Smooth muscle cell of the coronary artery (primary cell): ENCODE measurements at places on chromosomes 1 and 21. TPM values are rescaled to one million over a fixed set of nuclear protein-coding genes. Genes with fewer than 3 reads are reported as not detected.

The CRYBG2 gene
- total RNA-seq: not detected in 2 replicates

The CD1E gene
- total RNA-seq: not detected in 2 replicates

The IL6R gene
- 1.1 and 12.5 TPM in 2 replicates for total RNA-seq

The ARHGAP30 gene
- under 0.01 TPM in 1 of 2 replicates, not detected in the other for total RNA-seq

The SLC5A9 gene
- total RNA-seq: not detected in 2 replicates

The SPATA6 gene
- total RNA-seq: 3.8 and 5.9 TPM in 2 replicates

The ATP1A2 gene
- under 0.01 and 0.08 TPM in 2 replicates for total RNA-seq

The SPRR2F gene
- total RNA-seq: not detected in 2 replicates

The TSPEAR gene
- total RNA-seq: not detected in 2 replicates

The STPG1 gene
- total RNA-seq: 2.3 and 2.5 TPM in 2 replicates

The GPR37L1 gene
- under 0.01 and 0.12 TPM in 2 replicates for total RNA-seq

The SPRR1B gene
- total RNA-seq: not detected in 2 replicates

The RNF186 gene
- total RNA-seq: not detected in 2 replicates

The AGBL4 gene
- not detected in 2 replicates for total RNA-seq

The ST6GALNAC5 gene
- 0.90 and 4.8 TPM in 2 replicates for total RNA-seq

The ACP6 gene
- 1.2 and 5.3 TPM in 2 replicates for total RNA-seq

The BSND gene
- not detected in 2 replicates for total RNA-seq

The AQP10 gene
- 0.12 and 0.15 TPM in 2 replicates for total RNA-seq

The ADORA3 gene
- total RNA-seq: not detected in 2 replicates

The LCE1A gene
- not detected in 2 replicates for total RNA-seq

The TP53BP2 gene
- 23.6 and 32.8 TPM in 2 replicates for total RNA-seq

The MSH4 gene
- 0.08 and 0.35 TPM in 2 replicates for total RNA-seq

The OR6K3 gene
- not detected in 2 replicates for total RNA-seq

The MRPL9 gene
- total RNA-seq: 70.6 and 74.6 TPM in 2 replicates

The TXNDC12 gene
- 20.9 and 25.0 TPM in 2 replicates for total RNA-seq

The TMEM201 gene
- total RNA-seq: 1.6 and 1.8 TPM in 2 replicates

The SYDE2 gene
- total RNA-seq: 1.2 and 3.3 TPM in 2 replicates

The CYYR1 gene
- under 0.01 and 0.35 TPM in 2 replicates for total RNA-seq

The NBPF4 gene
- not detected in 2 replicates for total RNA-seq

The OR10Z1 gene
- not detected in 2 replicates for total RNA-seq

The KLHDC8A gene
- 0.08 TPM in 1 of 2 replicates, not detected in the other for total RNA-seq

The AADACL4 gene
- total RNA-seq: not detected in 2 replicates

The SCMH1 gene
- total RNA-seq: 5.3 and 10.1 TPM in 2 replicates

The ZC3H12A gene
- total RNA-seq: 2.2 and 15.3 TPM in 2 replicates

The CHIA gene
- total RNA-seq: not detected in 2 replicates

The CELA2A gene
- not detected in 2 replicates for total RNA-seq

The LENEP gene
- total RNA-seq: 0.68 TPM in 1 of 2 replicates, not detected in the other

The SELL gene
- 2.3 TPM in 1 of 2 replicates, not detected in the other for total RNA-seq

The C8B gene
- not detected in 2 replicates for total RNA-seq

The KCNE2 gene
- total RNA-seq: not detected in 2 replicates

The TM2D1 gene
- total RNA-seq: 28.5 and 34.5 TPM in 2 replicates

The KRTAP19-3 gene
- total RNA-seq: not detected in 2 replicates

The TNFSF18 gene
- total RNA-seq: 0.12 and 0.60 TPM in 2 replicates

The PKLR gene
- not detected in 2 replicates for total RNA-seq

The SPRR2E gene
- not detected in 2 replicates for total RNA-seq

The XCL2 gene
- total RNA-seq: not detected in 2 replicates

The FAM167B gene
- 1.6 and 2.7 TPM in 2 replicates for total RNA-seq

The PRR9 gene
- not detected in 2 replicates for total RNA-seq

The RIPK4 gene
- 0.23 and 11.1 TPM in 2 replicates for total RNA-seq

The CR1L gene
- not detected in 2 replicates for total RNA-seq

The NID1 gene
- total RNA-seq: 52.3 and 73.8 TPM in 2 replicates

The HSD3B1 gene
- total RNA-seq: not detected in 2 replicates

The CCDC181 gene
- 0.38 TPM in 1 of 2 replicates, not detected in the other for total RNA-seq

The OR2W3 gene
- not detected in 2 replicates for total RNA-seq

The KCNN3 gene
- under 0.01 TPM in 1 of 2 replicates, not detected in the other for total RNA-seq

The F3 gene
- total RNA-seq: 2.9 and 7.5 TPM in 2 replicates

The OXCT2 gene
- total RNA-seq: 0.45 and 1.8 TPM in 2 replicates

The C1orf210 gene
- 0.35 TPM in 1 of 2 replicates, not detected in the other for total RNA-seq

The CELA3B gene
- not detected in 2 replicates for total RNA-seq
